ENCODE measurements at places on chromosomes 12 and 14. TPM values are rescaled to one million over a fixed set of nuclear protein-coding genes. Genes with fewer than 3 reads are reported as not detected.

Gene GSC
- not detected for total RNA-seq

DNA sequence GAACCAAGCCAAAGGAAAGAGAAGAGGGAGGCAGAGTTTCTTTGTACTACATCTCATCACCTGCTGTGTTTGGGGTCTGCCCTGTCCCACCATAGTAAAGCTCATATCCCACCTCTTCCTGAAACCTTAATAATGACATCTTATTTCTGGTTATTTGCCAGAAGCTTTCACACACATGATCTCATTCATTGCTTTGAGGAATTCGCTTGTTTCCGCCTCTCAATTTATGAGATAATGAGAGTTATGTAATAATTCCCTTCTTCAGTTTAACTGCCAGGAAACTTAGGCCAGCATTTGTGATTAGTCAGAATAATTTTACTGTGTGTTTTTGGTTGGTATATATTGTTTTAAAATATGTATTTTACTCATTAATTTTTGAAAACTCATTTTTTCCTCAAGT, 205.2 kb downstream of the CACNA1C start:
- no peak overlapping the region for H3K4me3 ChIP-seq
- no peak for DNase-seq
- H3K27me3 ChIP-seq = peaks cover 2% of the 10 kb centered on the region
- H3K4me1 ChIP-seq = peaks cover 4% of the 10 kb centered on the region
- H3K27ac ChIP-seq = no peak overlapping the region

- no peak overlapping the region for H3K27ac ChIP-seq
- H3K27me3 ChIP-seq = no peaks in the 10 kb centered on the region
- DNase-seq = no peak
- H3K4me1 ChIP-seq = peaks cover 5% of the 10 kb centered on the region
- peaks cover 7% of the 10 kb centered on the region for H3K36me3 ChIP-seq
- no peak overlapping the region for H3K4me3 ChIP-seq
Observed at GRCh38 chr14:55605793-55606192, 25.8 kb downstream of the KTN1 start.

Gene CD69
- 111 TPM for total RNA-seq

Gene CCDC38
- 0.19 TPM for total RNA-seq

DNA sequence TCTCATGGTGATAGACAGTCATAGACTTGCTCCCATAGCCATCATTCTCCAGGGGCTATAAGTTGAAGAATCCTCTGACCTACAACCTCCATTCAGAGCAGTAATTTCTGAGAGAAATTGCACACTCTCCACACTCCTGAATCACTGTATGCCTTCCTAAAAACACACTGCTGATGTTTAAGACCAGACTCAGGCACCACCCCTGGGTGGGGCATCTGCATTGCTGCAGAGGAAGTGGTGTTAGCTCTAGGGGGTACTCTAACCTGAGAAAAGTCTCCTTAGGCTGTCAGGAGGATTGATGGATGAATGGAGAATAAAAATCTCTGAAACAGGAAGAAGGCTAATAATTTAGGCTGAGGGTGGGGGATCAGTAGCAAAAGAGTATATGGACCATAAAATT, 436.1 kb downstream of the DAD1 start:
- H3K4me3 ChIP-seq = no peak overlapping the region
- DNase-seq = no peak
- no peak overlapping the region for H3K27ac ChIP-seq
- no peaks in the 10 kb centered on the region for H3K27me3 ChIP-seq

Gene CLEC4C
- not detected for total RNA-seq

GRCh38 chr12:54036620-54037359, 3.9 kb downstream of the HOXC5 start:
- peaks cover 10% of the 10 kb centered on the region for H3K4me1 ChIP-seq
- no peak overlapping the region for H3K27ac ChIP-seq
- peaks cover 91% of the 10 kb centered on the region for H3K27me3 ChIP-seq
- no peaks in the 10 kb centered on the region for H3K36me3 ChIP-seq
- no peak for DNase-seq
- H3K4me3 ChIP-seq = no peak overlapping the region

DNA sequence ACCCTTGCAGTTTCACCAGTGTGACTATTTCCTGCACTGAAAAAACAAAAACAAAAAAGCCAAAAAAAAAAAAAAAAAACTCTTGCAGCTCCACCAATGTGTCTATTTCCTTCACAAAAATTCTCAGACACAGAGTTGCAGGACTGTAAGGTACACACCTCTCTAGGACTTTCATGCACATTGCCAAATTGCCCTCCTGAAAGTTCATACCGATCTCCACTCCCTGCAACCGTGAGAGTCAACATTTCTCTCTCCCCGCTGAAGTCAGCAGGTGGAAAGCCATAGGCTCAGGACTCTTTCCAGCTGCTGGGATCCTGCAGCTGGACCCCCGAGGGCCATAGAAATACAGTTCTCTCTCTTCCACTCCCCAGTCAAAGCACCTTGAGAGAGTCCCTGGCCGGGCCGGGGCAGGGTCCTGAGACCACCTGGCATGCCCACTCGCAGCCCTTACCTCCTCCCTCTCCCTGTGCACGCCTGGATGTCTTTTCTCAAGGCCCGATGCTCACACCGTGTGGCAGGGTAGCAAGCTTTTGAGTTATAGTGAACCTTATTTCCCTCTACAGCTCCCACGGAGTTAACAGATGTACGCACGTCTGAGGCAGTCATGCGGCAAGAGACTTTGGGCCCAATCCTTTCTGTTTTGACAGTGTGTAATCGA, 23.6 kb downstream of the MMAB start:
- DNase-seq = no peak
- H3K36me3 ChIP-seq = no peaks in the 10 kb centered on the region
- H3K4me1 ChIP-seq = peaks cover 8% of the 10 kb centered on the region
- H3K4me3 ChIP-seq = no peak overlapping the region

DNA sequence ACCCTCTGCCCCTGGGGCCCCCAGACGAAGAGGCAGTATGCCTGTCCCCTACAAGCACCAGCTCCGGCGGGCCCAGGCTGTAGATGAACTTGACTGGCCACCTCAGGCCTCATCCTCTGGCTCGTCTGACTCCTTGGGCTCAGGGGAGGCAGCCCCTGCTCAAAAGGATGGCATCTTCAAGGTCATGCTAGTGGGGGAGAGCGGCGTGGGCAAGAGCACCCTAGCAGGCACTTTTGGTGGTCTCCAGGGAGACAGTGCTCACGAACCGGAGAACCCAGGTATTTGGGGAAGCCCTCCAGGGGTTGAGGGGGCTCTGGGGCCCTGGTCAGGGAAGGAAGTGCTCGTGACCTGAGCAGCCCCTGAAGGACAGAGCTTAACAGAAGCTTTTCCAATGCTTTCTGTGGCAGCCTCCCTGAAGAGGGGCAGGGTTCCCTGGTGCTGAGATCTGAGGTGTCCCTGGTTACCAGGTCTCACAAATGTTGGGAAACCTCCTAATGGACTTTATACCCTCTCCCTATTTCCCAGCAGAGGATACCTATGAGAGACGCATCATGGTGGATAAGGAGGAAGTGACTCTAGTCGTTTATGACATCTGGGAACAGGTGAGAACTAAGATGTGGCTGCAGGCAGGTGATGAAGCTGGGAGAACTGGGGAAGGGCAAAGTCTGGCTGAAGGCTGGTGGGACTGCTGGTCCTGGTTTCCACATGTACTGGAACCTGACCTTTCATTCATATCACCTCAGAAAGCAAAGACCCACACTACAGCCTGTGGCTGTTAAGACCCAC, 1.9 kb downstream of the REM2 start:
- no peaks in the 10 kb centered on the region for H3K36me3 ChIP-seq
- H3K4me1 ChIP-seq = peaks cover 20% of the 10 kb centered on the region
- DNase-seq = no peak

- peaks cover 3% of the 10 kb centered on the region for H3K27me3 ChIP-seq
- H3K4me3 ChIP-seq = no peak overlapping the region
- H3K4me1 ChIP-seq = no peaks in the 10 kb centered on the region
- no peak for DNase-seq
- no peaks in the 10 kb centered on the region for H3K36me3 ChIP-seq
Observed at GRCh38 chr14:103022685-103023044, 34.7 kb downstream of the CDC42BPB start.

All from activated naive CD8-positive, alpha-beta T cell treated with anti-CD3 and anti-CD28 coated beads, Interleukin-2, amount 10 ng/mL, durations not matched to agents 7 days and 5 days (primary cell).